ENCODE measurements at places on chromosomes 2 and 18. TPM values are rescaled to one million over a fixed set of nuclear protein-coding genes. Genes with fewer than 3 reads are reported as not detected.

DNA sequence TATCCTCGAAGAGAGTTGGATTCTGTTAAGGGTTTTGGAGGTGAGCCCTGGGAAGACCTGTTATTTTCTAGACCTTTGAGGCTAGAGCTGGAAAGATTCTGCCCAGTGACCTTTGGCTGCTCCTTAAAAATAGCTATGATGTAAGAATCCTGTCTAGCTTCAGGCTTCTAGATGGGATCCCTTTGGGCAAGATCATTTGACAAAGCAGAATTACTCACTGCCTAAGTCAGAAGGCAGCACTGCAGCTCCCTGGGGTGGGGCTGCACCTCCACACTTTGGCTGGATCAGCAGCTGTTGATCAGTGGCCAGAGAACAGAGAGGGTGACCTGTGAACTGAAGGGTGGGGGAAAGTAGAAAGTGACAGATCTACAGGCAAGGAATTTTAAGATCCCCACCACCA is 103.8 kb downstream of the ASAP2 start:
- peak; percentile 47 for DNase-seq
- no peak overlapping the region for H3K4me3 ChIP-seq
- no peaks in the 10 kb centered on the region for H3K36me3 ChIP-seq
- H3K27ac ChIP-seq, result peak overlapping the region; percentile 47
- H3K27me3 ChIP-seq, result no peaks in the 10 kb centered on the region

AFTPH gene
- 67.3 TPM for total RNA-seq

DNA sequence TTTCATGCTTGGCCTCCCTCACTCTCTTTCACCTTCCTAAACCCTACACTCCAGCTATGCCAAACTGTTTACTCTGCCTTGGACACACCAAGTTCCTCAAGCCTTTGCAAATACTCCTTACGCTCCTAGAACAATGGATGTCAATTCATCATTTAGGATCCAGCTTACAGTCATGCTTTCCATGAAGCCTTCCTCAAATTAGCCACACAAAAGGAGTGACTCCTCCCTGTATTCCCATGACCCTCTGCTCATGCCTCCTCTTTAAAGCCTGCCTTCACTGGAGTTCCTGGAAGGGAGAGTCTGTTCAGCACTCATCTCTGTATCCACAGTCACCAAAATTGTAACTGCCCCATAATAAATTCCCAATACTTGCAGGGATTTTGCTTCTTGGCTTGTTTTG is 721 bp upstream of the EHD3 start:
- H3K4me1 ChIP-seq, result no peaks in the 10 kb centered on the region
- H3K27ac ChIP-seq, result no peak overlapping the region
- H3K4me3 ChIP-seq, result no peak overlapping the region
- no peaks in the 10 kb centered on the region for H3K27me3 ChIP-seq
- peak; percentile 6 for DNase-seq

DNA sequence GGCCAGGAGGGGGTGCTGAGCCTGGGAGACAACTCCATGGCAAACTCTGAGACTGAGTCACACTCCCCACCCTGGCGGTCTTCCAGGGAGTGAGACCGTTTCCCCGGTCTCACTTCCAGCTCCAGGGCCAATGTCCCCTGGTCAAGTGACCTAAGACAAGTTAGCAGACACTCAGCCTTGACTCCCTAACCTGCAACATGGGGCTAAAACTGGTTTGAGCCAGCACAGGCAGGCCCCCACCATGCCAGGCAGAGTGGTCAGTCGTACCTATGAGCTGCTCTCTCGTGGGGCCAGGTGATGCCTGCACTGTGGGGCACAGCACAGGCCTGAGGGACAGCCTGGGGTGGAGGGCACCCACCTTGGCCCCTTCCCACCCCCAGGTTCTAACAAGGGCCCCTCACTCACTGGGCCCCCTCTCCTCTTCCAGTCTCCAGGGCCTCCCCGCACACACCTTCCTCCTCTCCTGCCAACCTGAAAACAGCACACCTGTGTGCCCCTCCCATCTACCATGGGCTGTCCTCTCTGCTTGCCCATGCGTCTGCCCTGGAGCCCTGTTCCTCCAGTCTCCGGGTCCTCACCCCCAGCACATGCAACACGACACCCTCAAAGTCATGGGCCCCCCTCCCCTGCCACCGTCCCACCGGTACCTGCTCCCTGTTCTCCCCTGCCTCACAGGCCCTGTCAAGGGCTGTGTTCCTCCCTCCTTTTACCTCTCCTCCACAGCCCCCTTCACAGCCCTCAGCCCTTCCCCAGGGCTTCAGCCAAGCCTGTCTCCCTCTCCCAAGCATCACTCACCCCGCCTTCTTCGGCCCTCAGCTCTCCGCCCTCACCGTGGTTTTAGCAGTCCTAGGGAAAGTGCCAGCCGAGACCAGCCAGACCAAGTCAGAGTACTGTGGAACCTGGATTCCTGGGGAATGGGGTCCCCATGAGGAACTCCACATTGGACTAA is 1.6 kb downstream of the GPR17 start:
- H3K4me1 ChIP-seq, result no peaks in the 10 kb centered on the region
- no peaks in the 10 kb centered on the region for H3K27me3 ChIP-seq
- DNase-seq, result no peak
- H3K4me3 ChIP-seq, result no peak overlapping the region
- H3K36me3 ChIP-seq, result no peaks in the 10 kb centered on the region

DNA sequence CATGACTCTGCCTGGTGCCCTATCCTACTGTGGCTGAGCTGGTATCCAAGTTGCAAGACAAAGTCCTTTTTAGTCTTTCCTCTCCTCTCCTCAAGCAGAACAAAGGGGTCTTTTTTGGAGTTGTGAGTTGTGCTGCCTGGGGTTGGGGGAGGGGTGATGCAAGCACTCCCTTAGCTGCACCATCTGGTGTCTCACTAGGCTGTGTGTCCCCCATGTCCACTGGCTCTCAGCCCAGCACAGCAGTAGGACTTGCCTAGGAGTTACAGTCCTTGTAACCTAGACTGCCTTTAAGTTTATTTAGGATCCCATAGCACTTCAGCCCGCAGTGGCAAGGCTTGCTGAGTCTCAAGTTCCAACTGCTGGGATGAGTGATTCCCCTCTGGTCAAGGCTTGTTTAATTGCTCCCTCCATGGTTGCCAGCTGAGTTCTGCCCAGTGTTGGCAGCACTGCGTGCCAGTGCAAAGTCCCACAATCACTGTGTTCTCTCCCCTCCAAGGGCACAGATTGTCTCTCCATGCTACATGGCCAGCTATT is 13.2 kb upstream of the ILKAP start:
- no peak overlapping the region for H3K4me3 ChIP-seq
- no peak for DNase-seq
- H3K27me3 ChIP-seq, result no peaks in the 10 kb centered on the region
- H3K27ac ChIP-seq, result no peak overlapping the region
- H3K4me1 ChIP-seq, result no peaks in the 10 kb centered on the region

ICA1L gene
- total RNA-seq, result 0.54 TPM

DNA sequence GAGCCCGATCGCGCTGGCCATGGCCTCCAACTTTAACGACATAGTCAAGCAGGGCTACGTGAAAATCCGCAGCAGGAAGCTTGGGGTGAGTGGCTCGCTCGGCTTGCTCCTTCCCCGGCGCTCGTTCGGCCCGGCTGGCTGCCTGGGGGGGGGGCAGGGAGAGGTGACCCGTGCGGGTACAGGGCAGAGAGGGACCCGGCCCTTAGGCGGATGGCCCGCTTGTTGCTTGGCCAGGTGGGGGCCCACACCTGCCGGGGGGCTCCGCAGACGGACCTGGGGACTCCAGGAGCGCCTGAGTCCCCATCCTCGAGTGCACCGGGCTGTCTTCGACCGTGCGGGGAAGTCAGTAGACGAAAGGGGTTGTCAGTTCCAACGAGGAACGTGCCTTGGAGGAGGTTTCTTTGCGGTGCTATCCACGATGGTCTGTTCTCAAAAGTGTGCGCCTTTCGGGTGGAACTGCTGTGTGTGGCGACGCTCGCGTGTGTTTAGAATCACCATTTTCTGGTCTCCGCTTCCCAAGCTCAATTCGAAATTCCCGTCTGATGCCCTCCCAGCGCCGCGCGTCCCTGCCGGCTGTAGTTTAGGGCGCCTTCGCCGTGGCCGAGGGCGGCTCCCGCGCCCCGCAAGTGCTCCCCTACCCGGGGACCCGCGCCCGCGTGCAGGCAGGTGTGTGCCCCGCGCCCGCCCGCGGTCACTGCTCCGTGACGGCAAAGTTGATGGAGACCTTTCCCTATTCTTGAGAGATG is 711 bp downstream of the DOK6 start:
- H3K27me3 ChIP-seq, result peaks cover 39% of the 10 kb centered on the region
- H3K36me3 ChIP-seq, result no peaks in the 10 kb centered on the region
- no peak overlapping the region for H3K27ac ChIP-seq
- H3K4me1 ChIP-seq, result no peaks in the 10 kb centered on the region

GRCh38 chr2:98458207-98458606 is 13.5 kb downstream of the INPP4A start:
- H3K27me3 ChIP-seq, result no peaks in the 10 kb centered on the region
- H3K4me3 ChIP-seq, result no peak overlapping the region
- H3K27ac ChIP-seq, result no peak overlapping the region
- no peaks in the 10 kb centered on the region for H3K36me3 ChIP-seq
- H3K4me1 ChIP-seq, result no peaks in the 10 kb centered on the region

DNA sequence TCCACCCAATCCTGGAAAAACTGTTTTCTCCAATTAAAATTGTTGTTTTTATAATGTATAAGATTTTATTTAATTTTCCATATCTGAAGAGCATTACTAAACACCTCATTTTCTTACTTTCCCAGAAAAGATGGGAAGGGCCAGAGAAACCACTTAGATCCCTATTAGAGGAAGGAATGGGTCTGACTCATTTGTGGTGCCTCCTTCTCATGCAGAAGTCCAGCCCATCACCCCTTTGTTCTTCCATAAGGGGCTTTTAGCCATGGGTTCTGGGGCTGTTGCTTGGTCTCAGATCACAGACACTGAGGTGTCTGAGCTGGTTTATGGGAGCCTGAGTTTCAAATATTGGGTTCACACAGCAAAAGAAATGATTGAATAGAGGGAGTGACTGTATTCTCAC is 152.2 kb downstream of the ESCO1 start:
- H3K27ac ChIP-seq, result no peak overlapping the region
- no peak for DNase-seq
- H3K27me3 ChIP-seq, result no peaks in the 10 kb centered on the region
- no peaks in the 10 kb centered on the region for H3K36me3 ChIP-seq
- H3K4me1 ChIP-seq, result no peaks in the 10 kb centered on the region

CWC22 gene
- 13.4 TPM for total RNA-seq

SOX11 gene
- total RNA-seq, result 0.35 TPM

DNA sequence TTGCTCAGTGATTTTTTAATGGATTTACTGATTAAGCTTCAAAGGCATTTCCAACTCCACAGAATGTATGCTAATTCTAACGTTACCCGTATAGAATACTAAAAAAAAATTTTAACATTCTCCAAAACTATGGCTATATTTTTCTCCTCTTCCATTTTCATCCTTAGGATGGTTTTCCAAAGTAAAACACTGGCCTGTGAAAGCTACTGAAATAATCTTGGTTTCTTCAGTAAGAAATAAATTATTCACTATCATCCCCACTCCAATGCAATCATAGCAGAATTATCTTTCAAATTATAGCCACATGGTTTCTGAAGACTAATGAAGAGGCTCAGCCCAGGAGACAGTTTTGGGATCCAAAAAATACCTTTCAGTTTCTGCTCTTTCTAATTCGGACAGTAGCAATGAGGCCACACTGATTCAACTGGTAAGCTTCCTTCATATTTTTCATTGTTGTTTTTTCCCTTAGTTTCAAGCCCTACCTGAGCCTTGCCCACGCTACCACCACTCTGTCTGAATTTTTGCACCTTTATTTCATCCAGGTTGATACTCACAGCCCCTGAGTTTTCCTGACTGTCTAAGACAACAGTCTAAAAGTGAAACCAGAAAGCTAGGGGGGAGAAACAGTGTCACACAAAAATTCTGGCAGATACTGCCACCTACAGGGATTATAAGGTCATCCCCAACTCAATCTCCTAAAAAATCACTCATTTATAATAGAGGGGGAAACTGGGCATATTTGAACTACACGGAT is 887.9 kb downstream of the NRXN1 start:
- no peak overlapping the region for H3K27ac ChIP-seq
- no peaks in the 10 kb centered on the region for H3K36me3 ChIP-seq
- no peak overlapping the region for H3K4me3 ChIP-seq
- H3K27me3 ChIP-seq, result no peaks in the 10 kb centered on the region
- DNase-seq, result no peak
- H3K4me1 ChIP-seq, result no peaks in the 10 kb centered on the region

ACMSD gene
- total RNA-seq, result not detected

- H3K36me3 ChIP-seq, result no peaks in the 10 kb centered on the region
- no peak for DNase-seq
- H3K27me3 ChIP-seq, result no peaks in the 10 kb centered on the region
- H3K4me3 ChIP-seq, result no peak overlapping the region
These were observed 6.3 kb upstream of the EMILIN2 start for GRCh38 chr18:2840521-2840920.

DNA sequence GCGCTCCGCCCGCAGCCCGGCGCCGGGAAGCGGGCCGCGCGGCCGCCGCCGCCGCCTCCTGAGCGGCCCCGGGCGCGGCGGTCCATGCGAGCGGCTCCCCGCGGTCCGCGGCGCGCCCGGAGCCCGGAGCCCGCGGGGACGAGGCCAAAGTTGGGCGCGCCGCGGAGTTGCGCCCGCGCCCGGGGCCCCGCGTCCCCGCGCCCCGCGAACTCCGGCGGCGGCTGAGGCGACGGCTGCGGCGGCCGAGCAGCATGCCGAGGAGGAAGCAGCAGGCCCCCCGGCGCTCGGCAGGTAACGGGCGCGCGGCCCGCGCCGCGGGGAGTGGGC is 992 bp downstream of the TSHZ1 start:
- H3K36me3 ChIP-seq, result no peaks in the 10 kb centered on the region
- peak overlapping the region; percentile 84 for H3K27ac ChIP-seq
- H3K4me3 ChIP-seq, result peak overlapping the region; percentile 76
- peaks cover 30% of the 10 kb centered on the region for H3K4me1 ChIP-seq
- no peak for DNase-seq

MARCHF4 gene
- 0.44 TPM for total RNA-seq

DYTN gene
- total RNA-seq, result not detected

UGP2 gene
- 314 TPM for total RNA-seq

DNA sequence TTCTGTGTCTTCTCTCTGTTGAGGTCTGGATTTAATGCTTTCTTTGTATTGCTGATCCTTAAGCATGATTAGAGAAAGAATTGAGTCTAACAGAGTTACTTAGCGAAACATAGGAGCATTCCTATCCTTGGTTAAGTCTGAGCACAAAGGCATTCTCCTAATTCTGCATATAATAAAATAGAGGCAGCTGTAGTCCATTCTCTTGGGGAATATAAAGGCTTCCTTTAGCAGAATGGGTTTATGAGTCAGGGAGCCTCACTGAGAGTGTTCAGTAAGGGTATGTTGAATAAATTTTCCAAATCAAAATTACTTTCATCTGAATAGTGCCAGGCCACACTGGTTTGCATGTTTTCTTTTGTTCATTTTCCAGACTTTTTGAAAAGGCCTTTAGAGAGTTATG is 101.5 kb downstream of the GALNT1 start:
- no peak for DNase-seq
- no peak overlapping the region for H3K27ac ChIP-seq
- H3K4me3 ChIP-seq, result no peak overlapping the region
- no peaks in the 10 kb centered on the region for H3K27me3 ChIP-seq

All from colonic mucosa (tissue), 4 donors.